Activated CD8-positive, alpha-beta memory T cell treated with anti-CD3 and anti-CD28 coated beads, Interleukin-2, amount 50 U/mL, for 48 hours (primary cell): ENCODE measurements at places on chromosomes 6 and 20.
A peak's percentile ranks its signal among the peaks of the same experiment; 100 is the strongest.

GRCh38 chr6:140388815-140389214 is 1014.4 kb upstream of the CITED2 start:
- DNase-seq, result no peak

DNA sequence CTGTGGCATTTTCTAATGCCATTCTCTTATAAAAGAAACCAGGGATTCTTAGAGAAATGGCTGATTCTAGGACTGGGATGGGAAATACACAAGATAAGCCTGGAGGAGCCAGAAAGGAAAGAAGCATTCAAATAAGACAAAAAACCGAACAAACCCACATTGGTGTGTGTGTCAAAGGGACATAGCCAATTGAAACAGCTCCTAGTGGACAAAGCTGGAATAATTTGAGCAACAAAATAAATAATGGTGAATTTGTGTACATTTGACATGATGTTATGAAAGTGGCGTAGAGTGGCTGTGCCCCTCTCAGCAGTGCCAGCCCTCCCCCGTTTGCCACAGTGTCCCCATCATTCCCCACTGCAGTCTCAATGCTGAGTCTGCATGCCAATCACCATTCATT is 55.5 kb downstream of the B3GAT2 start:
- no peak for DNase-seq

- peak; percentile 30 for DNase-seq
Observed at GRCh38 chr20:58039274-58040092, 189.0 kb downstream of the ANKRD60 start.

DNA sequence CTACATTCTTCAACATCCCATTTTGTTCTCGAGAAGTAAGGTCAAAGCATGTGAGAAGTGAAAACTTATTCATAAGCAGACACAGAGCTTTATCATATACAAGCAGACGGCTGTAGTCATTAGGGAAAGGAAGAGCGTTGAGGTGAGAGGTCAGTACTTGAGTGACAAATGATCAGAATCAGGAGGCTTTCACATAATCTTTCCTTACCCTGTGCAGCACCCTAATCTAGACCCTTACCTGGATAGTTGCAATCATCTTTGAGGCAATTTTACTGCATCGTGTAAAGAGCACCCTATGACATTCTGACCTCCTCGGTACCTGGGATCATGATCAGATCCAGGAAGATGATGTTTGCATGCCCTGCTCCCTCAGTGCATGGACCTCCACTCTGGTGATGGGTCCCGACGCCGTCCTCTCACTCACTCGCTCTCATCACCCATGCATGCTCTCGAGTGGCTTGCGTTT is 62.7 kb downstream of the RNF182 start:
- DNase-seq, result no peak

DNA sequence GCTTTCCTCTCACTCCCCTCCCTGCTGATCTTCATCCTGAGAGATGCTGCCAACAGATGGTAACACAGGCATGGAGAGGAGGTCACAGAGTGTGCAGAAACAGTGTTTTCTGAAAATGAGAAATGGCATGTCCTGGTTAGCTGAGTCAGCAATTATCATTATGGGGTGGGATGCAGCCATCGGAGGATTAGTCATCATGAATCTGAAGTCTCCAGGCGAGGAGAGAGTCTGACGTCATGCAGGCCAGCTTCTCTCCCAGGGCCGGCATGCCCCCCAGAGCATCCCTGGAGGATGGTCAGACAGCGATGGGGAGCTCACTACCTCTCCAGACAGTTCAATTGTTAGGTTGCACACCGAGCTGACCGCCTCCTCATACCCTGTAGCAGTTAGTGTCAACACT is 4.7 kb upstream of the GTSF1L start:
- DNase-seq, result no peak

GRCh38 chr6:133368664-133369063 is 127.5 kb downstream of the EYA4 start:
- no peak for DNase-seq

DNA sequence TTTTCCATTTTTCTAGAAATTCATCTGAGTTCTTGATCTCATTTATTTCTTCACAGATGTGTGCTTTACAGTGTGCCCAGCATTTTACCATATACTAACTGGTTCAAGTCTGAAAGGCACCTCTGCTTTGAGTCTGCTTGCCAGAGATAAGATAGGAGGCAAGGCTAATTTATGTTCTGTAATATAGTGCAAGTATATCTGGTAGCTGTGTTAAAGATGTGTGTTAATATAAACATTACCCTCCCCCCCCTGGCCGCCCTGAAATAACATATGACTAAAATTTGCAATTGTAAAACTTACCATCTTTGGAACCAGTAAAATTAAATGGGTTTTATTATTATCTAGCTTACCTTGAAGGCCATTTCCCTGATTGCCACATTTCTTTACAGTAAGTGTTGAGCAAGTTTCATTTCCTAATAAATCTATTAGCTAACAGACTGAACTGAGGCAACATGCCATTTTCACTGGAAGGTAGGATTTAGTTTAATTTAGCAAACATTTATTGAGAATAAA is 2.7 kb downstream of the FBXO9 start:
- DNase-seq, result no peak

GRCh38 chr6:6975459-6976111 is 132.2 kb upstream of the RREB1 start:
- DNase-seq, result no peak

- no peak for DNase-seq
Observed at GRCh38 chr6:39769012-39769411, 23.2 kb upstream of the DAAM2 start.

- DNase-seq, result no peak
Observed at GRCh38 chr6:75202676-75203131, 3.1 kb downstream of the COL12A1 start.

DNA sequence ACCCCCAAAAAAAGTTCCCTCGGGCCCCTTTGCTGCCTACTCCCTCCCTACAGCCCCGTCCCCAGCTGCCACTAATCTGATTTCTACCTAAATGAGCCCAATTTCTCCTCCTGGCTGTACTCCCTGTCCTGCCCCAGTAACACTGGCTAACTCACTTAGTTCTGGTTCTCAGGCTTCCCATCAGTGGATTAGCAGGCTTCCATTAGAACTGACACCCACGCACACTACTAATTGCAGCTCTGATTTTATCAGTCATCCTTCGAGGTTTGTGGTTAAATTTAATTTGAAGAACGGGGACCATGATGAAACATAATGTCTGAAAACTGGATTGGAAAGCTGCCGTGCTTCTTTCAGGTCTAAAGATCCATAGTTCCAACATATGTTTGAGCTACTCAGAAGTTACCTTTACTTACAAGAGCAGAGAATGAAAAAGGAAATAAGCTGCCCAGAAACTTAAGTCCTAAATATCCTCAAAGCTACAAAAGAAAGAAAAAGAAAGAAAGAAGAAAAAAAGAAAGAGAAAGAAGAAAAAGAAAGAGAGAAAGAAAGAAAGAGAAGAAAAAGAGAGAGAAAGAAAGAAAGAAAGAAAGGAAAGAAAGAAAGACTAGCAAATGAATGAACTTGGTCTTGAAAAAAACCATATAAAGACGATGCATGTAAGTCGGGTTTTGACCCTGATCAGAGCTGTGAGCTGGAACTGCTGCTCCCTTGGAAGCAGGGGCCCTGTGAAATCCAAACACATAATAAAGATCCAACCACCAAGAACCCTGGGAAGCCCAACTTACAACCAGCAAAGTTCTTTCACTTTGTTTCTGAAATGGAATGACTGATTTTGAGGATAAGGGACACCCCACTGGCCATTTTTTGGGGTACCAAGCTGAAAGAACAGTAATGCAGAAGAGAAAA is 51.7 kb downstream of the CNKSR3 start:
- DNase-seq, result no peak

- DNase-seq, result no peak
Observed at GRCh38 chr6:39599973-39600372, 125.2 kb downstream of the KIF6 start.

GRCh38 chr6:112663698-112664097 is 316.6 kb downstream of the RFPL4B start:
- DNase-seq, result no peak

- no peak for DNase-seq
Observed at GRCh38 chr6:134287859-134288537, 29.9 kb downstream of the SGK1 start.

- no peak for DNase-seq
Observed at GRCh38 chr6:123462152-123462551, 174.6 kb downstream of the TRDN start.

DNA sequence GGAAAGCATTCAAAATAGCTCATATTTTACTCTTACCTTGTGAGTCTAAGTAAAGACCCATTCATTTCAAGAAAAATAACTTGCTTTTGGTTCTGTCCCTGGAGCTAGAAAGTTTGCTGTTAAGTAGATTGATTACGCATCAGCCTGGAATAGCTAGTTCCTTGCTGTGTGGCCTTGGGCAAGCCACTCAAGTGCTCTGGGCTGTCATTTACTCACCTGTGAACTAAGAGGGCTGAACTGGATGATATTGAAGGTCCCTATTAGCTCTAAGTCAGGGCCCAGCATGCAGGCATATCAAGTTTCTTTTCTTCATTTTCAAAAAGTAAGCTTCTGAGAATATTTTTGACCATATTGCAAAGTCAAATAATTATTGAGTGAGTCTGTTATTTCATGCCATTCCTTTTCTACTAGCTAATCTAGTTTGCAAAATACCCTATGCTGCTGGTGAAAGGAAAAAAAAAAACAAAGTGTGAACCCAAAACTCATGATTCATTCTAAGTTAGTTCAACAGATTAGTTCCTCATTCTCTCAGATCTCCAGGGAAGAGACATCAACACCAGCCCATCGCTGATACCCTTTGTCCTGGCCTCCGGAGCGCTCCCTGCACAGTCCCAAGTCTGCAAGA is 106.5 kb upstream of the GMDS start:
- no peak for DNase-seq

DNA sequence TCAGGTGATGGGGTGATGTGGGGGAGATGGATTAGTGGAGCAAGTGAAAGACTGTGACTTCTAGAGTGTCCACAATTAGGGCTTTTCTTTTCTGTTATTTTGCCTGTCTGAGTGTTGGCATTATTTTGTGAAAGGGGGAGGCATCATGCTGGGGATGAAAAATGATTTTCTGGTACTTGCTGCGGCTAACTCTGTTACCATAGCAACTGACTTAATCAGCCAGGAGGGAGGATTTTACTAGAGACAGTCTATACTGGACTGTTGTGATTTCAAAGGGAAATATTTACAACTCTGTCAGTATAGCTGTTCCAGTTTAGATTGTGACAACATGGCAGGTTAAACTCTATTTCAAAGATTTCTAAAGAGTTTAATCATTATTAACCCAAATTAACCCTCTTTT is 30.4 kb upstream of the MRAP2 start:
- DNase-seq, result no peak

GRCh38 chr6:125562156-125562555 is 187.3 kb upstream of the HEY2 start:
- no peak for DNase-seq

GRCh38 chr6:169905041-169905807 is 153.8 kb downstream of the ERMARD start:
- DNase-seq, result no peak

DNA sequence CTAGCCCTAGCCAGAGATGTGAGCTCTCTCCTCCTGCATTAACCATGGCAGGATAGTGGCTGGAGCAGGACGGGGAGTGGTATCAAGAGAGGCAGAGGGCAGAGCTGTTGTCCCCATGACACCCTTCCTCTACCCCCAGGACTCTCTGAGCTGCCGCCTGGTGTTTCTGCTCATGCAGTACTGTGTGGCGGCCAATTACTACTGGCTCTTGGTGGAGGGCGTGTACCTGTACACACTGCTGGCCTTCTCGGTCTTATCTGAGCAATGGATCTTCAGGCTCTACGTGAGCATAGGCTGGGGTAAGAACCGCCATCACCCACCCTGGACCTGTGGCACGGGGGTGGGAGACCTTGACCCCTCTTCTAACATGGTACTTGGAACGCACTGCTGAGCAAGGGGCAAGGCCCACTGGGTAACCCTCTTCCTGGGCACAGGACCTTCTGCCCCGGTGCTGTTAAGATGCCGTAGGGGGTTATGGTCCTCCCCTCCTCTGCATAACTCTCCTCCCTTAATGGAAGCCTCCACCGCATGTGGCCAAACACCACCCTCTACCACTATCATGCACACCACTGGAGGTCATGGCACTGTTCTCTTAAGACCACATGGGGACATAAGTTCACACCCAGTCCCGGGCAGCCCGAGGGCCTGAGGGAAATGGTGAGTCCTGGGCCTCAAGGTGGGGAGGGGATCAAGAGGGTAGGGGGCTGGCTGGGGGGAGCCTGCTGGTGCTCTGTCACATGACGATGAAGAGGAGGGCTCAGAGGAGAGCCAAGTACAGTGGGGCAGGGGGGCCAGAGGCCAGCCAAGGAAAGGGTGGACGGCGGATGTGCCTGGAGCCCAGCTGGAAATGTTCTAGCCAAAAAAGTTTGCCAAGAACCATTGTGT is 25.1 kb downstream of the GLP1R start:
- DNase-seq, result peak; percentile 44

DNA sequence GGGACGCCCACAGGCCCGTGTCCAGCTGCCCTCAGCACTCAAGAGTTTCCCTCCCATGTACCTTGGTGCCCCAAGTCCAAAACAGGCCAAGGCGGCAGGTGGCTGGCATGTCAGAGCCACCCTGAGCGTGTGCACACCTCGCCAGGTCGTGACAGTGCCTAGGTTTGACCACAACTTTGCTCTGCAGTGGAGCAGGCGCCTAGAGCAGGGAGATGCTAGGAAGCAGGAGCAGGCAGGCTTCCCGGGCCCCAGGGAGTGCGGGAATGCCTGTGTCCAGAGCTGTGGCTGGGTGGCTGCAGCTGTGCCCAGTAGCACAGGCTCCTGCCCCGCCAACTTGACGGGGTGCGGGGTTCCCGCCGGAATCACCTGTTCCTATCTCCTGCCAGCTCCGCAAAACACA is 380.8 kb upstream of the IMPG1 start:
- no peak for DNase-seq

DNA sequence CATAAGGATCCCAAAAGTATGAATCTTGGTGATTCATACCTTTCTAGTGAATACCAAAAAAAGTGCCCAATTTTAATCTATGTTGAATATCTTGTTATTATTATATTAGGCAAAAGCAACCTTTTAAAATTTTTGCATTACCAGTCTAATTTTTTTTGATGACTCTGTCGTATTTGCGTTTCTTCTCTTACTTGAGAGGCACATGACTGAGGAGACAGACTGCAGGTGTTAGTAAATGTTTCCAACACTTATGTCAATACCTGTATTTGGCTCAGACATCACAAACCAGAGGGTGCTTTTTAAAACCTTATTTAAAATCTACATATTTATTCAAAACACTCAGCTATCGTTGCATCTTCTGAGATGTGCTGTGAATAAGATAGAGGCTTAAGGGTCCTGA is 27.1 kb downstream of the ID4 start:
- DNase-seq, result no peak

- DNase-seq, result no peak
Observed at GRCh38 chr6:95686272-95686671, 108.9 kb downstream of the MANEA start.

GRCh38 chr6:3214898-3215297 is 12.6 kb downstream of the TUBB2B start:
- no peak for DNase-seq

DNA sequence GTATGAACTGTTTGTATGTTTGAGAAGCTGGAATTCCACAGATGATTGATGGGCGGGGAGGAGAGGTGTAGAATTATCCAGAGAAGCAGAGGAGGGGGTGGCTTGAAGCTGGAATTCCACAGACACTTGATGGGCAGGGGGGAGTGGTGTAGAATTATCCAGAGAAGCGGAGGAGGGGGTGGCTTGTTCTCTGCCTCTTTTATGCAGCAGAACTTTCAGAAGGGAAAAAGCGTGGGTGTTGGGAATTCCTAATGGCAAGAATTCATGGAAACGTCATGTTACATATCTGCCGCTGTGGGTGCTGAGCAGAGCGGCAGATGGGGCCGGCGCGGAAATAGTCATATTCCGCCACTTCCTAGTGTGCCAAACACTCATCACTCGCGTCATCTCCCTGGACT is 167.9 kb upstream of the KCNG1 start:
- DNase-seq, result no peak

GRCh38 chr6:65955034-65955433 is 248.0 kb upstream of the EYS start:
- no peak for DNase-seq
